ENCODE measurements at places on chromosomes 2 and 18. TPM values are rescaled to one million over a fixed set of nuclear protein-coding genes. Genes with fewer than 3 reads are reported as not detected.

The TMEM17 gene
- 1.4 TPM for polyA plus RNA-seq

The PSD4 gene
- polyA plus RNA-seq, result 2.0 TPM

The DTNA gene
- polyA plus RNA-seq, result 82.1 TPM

The LINC00305 gene
- not detected for polyA plus RNA-seq

The STARD6 gene
- polyA plus RNA-seq, result not detected

The IWS1 gene
- 53.0 TPM for polyA plus RNA-seq

The CTLA4 gene
- 1.7 TPM for polyA plus RNA-seq

- no peak for DNase-seq
Observed at GRCh38 chr2:143504397-143504796, 375.2 kb downstream of the ARHGAP15 start.

DNA sequence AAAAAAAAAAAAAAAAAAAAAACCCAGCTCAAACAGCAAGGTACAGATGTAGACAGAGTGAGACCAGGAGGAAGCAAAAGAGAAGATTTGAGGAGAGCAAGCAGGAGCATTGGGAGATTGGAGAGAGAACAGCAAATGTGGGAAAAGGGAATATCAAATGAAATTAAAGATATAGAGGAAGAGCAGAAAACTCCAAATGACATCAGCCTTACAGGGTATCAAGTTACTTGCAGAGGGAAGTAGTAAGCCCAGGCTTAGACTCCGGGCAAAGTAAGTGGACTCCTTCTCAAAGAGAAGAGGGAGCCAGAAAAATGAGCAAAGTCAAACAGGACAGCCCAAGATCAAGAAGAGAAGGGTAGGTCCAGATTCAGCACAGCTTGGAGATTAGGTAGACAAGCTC lies 93.3 kb upstream of the PPP1CB start:
- DNase-seq, result no peak

DNA sequence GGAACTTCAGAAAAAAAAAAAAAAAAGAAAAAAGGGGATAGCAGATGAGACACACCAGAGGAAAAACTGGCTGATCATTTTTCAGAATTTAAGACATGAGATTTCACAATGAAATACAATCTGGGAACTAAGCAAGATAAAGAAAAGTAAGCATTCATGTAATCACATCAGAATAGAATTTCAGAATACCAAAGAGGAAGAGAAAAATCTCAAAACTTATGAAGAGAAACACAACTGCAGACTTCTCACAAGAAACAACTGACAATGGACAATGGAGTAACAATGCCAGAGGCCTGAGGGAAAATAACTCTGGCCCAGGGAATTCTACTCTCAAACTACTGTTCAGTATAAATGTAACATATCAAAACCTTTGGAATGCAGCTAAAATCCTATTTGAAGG lies 13.2 kb upstream of the RRM2 start:
- no peak for DNase-seq

GRCh38 chr18:10258836-10259474 lies 195.5 kb upstream of the APCDD1 start:
- no peak for DNase-seq

GRCh38 chr2:177471990-177472389 lies 79.4 kb downstream of the AGPS start:
- DNase-seq, result no peak

DNA sequence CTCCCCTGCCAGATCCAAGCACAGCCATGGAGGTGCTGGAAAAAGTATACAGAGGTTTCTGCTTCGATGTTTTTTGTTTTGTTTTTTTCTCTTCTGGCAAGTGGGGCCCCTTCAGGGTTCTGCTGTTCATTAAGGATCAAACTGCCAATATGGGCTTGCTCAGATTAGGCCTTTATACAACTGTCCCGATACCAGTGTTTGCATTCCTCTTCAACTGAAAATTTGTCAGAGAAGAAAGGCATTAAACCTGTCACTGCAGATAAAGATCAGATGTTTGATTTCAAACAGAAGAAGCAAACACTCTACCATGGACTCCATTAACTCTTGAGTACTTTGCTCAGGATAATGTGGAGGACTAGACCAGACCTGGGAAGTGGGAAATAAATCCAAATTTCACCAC lies 396.0 kb upstream of the SMIM21 start:
- DNase-seq, result no peak

DNA sequence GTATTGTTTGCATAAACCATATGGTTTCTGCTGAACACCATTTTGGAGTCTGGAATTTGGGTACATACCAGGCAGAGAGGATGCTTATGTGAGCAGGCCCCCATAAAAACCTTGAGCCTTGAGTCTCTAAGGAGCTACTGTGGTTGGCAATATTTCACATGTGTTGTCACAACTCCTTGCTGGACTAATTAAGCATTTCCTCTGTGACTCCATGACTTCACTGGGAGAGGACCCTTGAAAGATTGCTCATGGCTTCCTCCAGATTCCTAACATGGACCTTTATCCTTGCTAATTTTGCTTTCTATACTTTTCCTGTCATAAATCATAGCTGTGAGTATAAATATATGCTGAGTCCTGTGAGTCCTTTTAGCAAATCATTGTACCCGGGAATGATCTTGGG lies 7.6 kb upstream of the COQ10B start:
- DNase-seq, result no peak

DNA sequence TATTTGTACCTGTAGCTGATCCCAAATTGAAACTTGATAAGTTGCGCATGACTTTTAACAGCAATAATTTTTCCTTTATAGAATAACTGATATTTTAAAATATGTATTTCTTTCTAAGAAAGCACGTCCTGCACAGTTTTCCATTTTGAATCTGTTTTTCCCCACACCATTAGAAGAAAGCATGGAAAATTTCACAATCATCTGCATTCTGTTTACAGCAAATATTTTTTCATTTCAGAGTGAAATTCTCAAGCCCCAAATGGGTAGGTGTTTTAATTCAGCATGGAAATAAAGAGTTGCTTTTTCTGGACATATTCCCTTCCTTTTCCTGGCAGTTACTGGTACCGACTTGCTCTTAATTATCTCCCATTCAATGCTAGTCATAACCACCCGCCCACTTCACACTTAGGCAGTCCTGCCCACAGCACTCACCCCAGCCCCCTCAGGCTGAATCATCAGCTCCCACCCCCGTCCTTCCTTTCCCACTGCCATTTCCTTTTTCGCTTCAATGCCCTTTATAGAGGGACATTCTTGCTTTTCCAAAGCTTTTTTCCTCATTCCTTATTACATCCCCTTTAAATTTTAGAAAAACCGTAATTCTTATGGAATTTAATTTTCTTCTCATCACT lies 89.2 kb upstream of the GLS start:
- peak; percentile 37 for DNase-seq

DNA sequence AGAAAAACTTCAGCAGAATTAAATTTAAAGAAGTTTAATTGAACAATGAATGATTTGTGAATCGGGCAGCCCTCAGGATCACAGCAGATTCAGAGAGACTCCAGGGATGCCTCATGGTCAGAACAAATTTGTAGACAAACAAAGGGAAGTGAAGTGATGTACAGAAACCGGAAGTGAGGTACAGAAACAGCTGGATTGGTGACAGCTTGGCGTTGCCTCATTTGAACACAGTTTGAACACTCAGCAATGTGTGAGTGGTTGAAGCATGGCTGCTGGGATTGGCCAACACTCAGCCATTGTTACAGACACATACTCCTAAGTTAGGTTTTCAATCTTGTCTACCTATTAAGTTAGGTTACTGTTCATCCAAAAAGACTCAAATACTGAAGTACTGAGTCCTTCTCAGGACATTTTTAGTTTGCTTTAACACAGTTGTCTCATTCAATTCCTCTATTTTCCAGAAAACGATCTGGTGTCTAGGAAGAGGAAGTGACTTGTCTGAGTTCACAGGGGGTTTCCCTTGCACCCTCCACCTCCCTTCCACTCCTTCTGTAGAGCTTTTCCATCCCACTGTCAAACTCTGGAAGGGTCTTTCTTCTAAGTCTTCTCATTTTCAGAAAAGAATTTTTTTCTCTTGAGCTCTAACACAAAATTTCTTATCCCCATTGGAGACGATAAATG lies 137.9 kb downstream of the SLC4A3 start:
- DNase-seq, result no peak

- DNase-seq, result no peak
Observed at GRCh38 chr2:50026236-50026635, 871.9 kb upstream of the FSHR start.

DNA sequence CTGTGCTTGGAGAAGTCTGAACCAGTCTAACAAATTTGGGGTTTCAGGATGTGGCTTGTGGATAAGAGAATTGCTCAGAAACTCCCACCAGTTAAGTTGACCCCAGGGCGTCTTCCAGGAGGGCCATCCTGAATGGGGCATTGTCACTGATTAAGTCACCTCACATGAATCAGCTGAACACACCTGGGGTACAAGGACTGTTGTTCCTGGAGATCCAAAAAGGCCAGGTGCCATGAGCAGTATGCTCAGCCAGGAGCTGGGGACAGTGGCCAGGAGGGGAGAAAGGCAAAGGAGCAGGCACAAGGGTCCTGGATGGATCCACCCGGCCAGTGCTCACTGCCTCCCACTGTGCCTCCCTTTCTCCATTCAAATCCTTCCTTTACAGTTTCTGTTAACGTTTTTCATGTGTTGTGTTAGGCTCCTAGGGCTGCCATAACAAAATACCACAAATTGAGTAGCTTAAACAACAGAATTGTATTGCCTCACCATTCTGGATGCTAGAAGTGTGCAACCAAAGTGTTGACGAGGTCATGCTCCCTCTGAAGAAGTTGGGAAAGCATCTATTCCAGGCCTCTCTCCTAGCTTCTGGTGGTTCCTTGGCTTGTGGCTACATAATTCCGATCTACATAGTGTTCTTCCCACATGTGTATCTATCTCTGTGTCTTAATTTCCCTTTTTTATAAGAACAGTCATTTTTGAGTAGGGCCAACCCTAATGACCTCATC lies 33.4 kb downstream of the TRABD2A start:
- DNase-seq, result no peak

Measured in muscle of back (tissue), 13 donors.